Placental epithelial cell (primary cell): ENCODE measurements at places on chromosomes 6 and 20. TPM values are rescaled to one million over a fixed set of nuclear protein-coding genes. Genes with fewer than 3 reads are reported as not detected.

The ADTRP gene
- total RNA-seq: 2.0 and 3.3 TPM in 2 replicates

The TSPO2 gene
- not detected in 2 replicates for total RNA-seq

The EYS gene
- total RNA-seq: not detected in 2 replicates

The CRNKL1 gene
- 22.7 and 24.7 TPM in 2 replicates for total RNA-seq

The HLA-DPA1 gene
- total RNA-seq: 9.0 and 14.9 TPM in 2 replicates

The TSBP1 gene
- total RNA-seq: not detected in 2 replicates

The E2F1 gene
- 4.7 and 5.6 TPM in 2 replicates for total RNA-seq

The FAM83B gene
- total RNA-seq: 58.9 and 74.4 TPM in 2 replicates

The SLC16A10 gene
- total RNA-seq: 0.22 TPM in 1 of 2 replicates, not detected in the other

The MYL9 gene
- total RNA-seq: 2.7 and 13.9 TPM in 2 replicates

The CPXM1 gene
- total RNA-seq: under 0.01 TPM in 1 of 2 replicates, not detected in the other

The FOXO3 gene
- 50.9 and 73.0 TPM in 2 replicates for total RNA-seq
